ENCODE measurements at places on chromosomes 13 and 19. TPM values are rescaled to one million over a fixed set of nuclear protein-coding genes. Genes with fewer than 3 reads are reported as not detected.

DNA sequence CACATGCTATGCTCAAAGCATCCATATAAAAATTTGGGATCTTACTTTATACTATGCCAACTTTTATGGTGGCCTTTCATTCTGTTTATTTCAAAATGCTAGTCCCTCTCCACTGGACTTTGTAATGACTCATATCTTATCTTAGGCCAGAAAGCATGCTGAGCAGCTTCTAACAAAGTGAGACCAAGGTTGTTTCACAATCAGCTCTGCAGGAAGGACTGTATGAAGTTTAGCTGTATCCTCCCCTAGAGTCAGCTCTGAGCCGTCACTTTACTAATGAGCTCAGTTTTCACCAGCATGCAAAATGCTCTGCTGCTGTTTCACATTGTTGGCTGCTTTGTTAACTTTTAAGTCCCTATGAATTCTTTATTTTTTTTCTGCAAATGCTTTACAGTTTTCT is 1608.8 kb downstream of the OLFM4 start:
- DNase-seq, result no peak

- DNase-seq, result no peak
Measured at GRCh38 chr13:76027131-76027530, 391.0 kb downstream of the LMO7 start.

GRCh38 chr19:5624741-5625278 is 1.9 kb downstream of the SAFB start:
- DNase-seq, result peak; percentile 16

GRCh38 chr13:20667857-20668437 is 35.6 kb upstream of the IL17D start:
- DNase-seq, result no peak

DNA sequence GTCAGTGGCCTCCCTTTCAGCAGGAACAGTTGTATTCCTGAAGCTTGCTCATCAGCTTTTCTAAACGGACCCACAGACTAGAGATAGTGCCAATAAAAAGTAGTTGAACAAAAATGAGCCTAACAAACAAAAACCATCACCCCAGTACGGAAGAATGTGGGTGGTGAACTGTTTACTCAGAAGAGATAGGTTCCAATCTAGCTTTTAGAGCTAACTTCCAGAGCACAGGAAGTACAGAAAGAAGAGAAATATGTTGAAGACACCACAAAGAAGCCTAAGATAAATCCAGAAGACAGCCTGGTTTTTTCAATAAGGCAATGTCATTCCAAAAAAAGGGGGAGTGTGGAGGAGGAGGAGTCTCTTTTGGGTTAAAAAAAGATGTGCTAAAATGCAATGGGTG is 2.8 kb upstream of the LMO7 start:
- DNase-seq, result no peak

The DKKL1 gene
- not detected for total RNA-seq

GRCh38 chr19:30209617-30210600 is 162.3 kb upstream of the ZNF536 start:
- DNase-seq, result no peak

DNA sequence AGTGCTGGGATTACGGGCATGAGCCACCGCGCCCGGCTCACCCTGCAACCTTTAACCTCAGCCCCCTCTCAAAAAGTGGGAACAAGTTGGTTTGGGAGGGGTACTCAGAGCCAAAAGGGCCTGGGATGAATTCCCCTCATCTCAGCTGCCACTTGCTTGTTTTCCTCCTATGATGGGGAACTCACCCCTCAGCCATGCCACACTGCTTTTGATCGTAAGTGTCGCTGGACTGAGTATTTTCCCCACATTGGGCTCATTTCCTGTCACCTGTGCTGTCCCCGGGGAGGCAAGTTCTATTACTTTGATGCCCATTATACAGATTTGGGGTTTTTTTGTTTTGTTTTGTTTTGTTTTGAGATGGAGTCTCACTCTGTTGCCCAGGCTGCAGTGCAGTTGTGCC is 6.5 kb downstream of the R3HDM4 start:
- no peak for DNase-seq
